ENCODE measurements at places on chromosomes 5 and 9.

DNA sequence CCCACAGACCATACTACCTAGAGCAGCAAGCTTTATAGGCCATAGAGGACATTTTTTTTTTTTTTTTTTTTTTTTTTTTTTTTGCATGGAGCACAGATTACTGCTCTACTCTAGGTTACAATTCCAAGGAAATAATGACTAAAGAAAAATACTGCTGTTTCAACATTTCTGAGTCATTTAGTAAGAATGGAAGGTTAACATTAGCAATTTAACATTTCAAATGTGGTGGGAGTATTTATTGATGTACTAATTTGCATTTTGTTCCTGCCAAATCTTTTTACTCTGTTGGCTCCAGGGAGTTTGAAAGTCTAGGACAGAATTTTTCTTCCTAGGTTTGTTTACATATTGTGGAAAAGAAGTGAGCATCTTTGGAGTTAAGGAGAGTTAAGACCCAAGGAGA, 142.1 kb upstream of the CCDC152 start:
- DNase-seq, result no peak

DNA sequence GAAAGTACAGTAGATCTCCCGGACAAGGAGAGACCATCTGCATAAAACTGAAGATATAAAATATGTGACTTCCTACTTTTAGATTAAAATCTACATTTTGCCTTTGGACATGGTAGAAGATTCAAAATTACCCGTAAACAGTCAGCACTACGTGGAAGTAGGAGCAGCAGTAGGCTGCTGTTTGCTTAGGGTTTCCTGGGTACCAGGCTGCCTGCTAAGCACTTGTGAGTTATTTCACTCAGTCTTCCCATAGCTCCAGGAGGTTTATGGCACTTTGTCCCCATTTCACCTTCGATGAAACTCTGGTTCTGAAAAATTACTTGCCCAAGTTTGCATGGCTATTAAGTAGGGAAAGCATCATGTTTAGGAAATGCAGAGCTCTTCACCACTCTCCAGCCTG, 92.6 kb downstream of the STK32A start:
- DNase-seq, result no peak

GRCh38 chr5:74357827-74358226, 282.7 kb downstream of the ENC1 start:
- peak; percentile 74 for DNase-seq

- no peak for DNase-seq
These were observed 240.2 kb downstream of the FBXL17 start for GRCh38 chr5:108141676-108142075.

DNA sequence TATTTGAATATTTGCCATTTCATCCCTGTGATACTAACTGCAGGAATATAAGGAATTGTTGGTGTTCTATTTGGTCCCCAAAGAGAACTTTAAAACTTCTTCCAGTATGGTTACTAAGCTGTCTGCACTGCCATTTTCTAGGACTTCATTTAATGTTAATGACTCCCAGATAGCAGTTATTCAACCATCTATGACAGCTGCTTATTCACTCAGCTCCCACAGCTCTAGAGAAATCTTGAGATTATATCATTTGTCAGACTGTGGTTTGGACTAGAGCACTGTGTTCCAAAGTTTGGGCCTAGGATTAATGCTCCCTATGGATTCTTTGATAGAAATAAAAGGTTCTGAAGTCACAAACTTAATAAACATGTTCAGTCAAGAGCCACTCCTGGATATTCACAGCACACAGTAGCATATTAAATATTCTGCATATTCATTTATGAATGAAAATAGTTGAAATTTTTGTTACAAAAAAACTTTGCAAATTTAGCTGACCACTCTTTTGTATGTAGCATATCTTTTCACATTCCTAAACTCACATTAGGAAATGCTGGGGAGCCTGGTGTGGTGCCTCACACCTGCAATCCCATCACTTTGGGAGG, 173.7 kb downstream of the NFIB start:
- no peak for DNase-seq

GRCh38 chr5:14008819-14009311, 64.4 kb upstream of the DNAH5 start:
- no peak for DNase-seq

GRCh38 chr5:178234750-178235587, 2.4 kb upstream of the PHYKPL start:
- peak; percentile 48 for DNase-seq

DNA sequence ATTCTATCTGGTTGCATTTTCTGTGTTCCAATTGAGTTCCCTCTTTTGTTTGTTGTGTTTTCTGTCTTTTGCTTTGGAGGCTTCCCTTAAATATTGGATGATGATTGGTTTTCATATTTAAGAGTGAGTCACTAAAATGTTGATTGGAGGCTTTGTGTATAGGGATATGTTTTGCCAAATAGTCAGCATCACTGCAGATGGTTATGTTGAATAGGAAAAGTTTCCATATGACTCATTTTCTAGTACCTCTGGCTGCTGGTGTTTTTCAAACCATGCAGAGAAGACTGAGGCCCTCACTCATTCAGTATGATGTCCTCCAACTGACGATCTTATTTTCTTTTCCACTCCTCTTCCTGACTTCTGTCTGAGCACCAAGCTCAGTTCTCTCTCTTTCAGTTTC, 1290.0 kb downstream of the EFNA5 start:
- no peak for DNase-seq

- no peak for DNase-seq
These were observed 65.7 kb upstream of the FANCC start for GRCh38 chr9:95383185-95383676.

DNA sequence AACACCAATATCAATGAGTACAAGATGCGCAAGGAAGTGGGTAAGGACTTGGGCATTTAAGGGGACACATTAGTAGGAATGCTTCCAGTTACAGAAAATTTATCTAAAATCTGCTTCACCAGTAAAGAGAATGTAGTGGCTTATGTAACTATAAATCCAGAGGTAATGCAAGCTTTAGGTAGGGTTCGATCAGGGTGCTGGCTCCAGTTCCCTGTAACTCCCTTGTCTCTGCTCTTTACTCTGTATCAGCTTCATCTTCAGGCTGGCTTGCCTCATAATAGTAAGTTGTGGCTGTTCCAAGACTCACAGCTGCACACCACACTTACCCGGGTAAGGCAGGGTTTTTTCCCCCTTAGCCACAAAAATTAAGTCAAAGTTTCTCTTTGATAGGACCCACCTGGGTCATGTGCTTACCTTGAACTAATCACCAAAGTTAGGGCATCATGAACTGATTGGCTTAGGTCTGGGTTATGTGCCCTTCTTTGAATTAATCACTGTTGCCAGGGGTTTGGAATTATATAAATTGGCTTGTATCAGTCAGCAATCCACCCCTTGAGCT, 35.5 kb downstream of the ARHGEF37 start:
- DNase-seq, result no peak

DNA sequence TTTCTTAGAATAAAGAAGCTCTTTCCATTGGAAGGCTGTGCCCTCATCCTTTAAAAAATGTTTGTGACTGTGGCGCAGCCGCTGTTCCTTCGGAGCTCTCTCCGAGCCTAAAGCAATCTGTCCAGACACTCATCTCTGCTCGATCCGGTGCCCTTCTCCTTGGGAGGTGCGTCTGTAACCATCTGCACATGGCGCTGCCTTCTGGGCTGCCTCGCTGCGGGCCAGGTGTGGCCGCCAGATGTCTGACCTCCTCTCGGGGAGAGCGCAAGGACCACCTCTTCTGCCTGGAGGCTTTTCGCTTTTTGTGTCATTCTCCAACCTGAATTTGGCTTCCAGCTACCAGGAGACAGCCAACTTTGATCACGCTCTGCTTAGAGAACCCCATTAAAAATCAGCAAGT, 153.4 kb upstream of the PTCH1 start:
- DNase-seq, result no peak

GRCh38 chr5:62475072-62475471, 62.5 kb downstream of the IPO11 start:
- DNase-seq, result no peak

DNA sequence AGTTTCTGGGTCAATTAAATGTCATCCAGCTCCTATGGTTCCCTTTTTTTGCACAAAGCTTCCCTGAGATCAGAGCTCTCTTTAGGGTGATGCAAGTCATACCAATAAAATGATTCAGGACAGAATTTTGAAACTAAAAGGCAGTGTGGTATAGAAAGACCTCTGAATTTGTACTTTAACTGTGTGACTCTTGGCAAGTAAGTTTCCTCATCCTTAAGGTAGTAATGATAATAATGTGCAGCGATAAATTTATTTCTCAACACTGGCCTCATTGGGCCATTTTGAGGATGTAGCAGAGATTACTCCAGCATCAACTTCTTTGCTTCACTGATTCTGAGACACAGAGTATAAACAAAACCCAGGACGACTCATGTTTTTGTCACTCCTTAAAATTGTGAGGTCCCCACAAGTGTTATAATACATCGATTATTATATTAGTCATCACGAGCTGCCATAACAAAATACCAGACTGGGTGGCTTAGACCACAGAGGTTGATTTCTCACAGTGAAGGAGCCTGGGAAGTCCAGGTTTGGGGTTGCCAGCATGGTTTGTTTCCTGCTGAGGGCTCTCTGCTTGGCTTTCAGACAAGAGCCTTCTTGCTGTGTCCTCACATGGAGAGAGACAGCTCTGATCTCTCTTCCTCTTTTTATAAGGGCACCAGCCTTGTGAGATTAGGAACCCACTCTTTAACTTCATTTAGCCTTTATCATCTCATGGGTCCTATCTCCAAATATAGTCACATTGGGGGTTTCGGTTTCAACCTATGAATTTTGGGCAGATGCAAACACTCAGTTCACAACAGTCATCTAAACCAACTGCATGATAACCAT, 293.0 kb downstream of the ZNF608 start:
- no peak for DNase-seq

- DNase-seq, result no peak
These were observed 587.0 kb upstream of the ADAMTS16 start for GRCh38 chr5:4553130-4553529.

DNA sequence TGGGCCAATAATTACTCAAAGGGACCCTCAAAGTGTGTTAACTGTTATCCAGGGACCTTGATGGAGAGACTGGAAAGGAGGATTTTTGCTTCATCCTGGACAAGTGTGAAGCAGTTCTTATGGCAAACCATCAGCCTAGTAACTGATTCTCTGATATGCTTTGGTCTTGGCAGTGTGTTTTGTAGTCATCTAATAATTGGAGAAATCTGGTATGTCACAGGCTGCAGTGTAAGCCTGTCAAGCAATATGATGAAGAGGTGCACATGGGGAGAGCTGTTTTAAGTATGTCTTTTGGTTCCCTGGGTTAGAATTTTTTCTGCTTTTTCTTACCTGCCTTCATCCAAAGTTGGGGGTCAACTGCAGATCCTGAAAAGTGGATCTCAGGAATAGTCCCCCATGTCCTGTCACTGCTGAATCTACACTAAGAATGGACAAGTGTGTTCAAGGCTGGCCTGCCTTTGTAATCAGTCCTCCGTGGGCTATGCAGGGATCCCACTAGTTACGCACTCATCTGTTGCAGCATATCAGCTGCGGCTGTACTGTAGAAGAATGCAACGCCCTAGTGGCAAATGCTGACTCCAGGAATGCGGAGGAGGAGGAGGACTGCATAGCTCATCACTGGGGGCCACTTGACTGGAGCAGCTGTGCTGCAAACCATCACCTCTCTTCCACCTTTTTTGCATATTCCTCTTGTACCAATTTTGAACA, 1.9 kb downstream of the SPTAN1 start:
- DNase-seq, result no peak

DNA sequence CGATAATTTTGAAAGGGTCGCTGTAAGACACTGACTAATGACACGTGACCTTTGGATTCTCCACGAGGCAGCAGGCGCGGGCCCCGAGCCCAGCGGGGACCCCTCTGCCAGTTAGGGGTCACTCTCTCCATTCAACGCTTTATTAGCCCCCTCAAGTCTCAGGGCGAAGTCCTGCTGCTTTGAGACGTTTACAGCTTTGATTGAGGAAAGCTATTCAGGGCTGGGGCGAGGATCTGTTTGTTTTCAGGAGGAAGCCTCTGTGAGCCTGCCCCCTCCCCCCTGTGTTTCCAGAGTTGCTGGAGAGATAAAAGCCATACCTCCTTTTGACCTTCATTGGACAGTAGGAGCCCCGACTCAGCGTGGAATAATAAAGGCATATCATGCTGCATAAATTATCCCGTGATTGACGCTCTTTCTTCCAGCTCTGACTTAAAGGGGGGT, 31.4 kb upstream of the MSX2 start:
- no peak for DNase-seq

GRCh38 chr9:125633116-125633745, 73.8 kb downstream of the MAPKAP1 start:
- DNase-seq, result no peak

GRCh38 chr9:134992755-134993124, 75.0 kb upstream of the FCN1 start:
- no peak for DNase-seq
